ENCODE measurements at places on chromosomes 1 and 21. TPM values are rescaled to one million over a fixed set of nuclear protein-coding genes. Genes with fewer than 3 reads are reported as not detected.

- DNase-seq, result no peak
Observed at GRCh38 chr1:198318085-198318484, 161.3 kb downstream of the NEK7 start.

S100A4 gene
- 130 TPM for total RNA-seq

DNA sequence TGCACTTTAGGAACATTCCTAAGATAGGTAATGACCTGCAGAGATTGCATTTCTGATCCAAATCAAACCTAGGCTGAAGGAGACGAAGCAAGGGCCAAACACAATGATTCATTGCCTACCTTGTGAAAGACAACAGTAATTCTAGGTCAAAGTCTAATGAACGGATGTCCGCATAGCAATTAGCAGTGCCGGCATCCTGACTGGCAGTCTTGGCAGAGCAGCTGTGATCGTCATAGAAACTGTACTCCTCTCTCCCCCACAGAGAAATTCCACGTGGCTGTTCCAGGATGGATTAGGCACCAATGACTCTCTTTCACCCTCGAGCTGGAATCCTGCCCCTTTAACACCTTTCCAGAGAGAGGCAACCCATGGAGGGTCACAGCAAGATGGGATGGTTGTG is 28.9 kb upstream of the VAV3 start:
- DNase-seq, result no peak

PALMD gene
- total RNA-seq, result 114 TPM

DNA sequence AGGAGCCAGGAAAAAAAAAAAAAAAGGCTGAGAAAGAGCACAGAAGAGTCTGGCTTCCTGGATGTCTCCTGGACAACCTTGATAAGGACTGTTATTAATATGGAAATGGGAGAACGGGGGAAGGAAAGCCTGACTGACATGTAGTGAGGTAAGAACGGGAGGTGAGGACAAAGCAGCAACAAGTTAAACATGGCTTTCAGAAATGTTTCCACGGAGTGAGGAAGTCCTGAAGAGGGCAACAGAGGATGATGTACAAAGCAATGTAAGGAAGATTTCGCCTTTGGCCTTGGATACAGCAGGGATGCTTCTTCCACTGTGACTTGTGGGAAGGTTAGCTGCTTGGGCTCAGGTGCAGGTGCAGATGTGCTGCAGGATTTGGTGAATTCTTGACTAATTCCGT is 11.9 kb upstream of the NIBAN1 start:
- DNase-seq, result no peak

DNA sequence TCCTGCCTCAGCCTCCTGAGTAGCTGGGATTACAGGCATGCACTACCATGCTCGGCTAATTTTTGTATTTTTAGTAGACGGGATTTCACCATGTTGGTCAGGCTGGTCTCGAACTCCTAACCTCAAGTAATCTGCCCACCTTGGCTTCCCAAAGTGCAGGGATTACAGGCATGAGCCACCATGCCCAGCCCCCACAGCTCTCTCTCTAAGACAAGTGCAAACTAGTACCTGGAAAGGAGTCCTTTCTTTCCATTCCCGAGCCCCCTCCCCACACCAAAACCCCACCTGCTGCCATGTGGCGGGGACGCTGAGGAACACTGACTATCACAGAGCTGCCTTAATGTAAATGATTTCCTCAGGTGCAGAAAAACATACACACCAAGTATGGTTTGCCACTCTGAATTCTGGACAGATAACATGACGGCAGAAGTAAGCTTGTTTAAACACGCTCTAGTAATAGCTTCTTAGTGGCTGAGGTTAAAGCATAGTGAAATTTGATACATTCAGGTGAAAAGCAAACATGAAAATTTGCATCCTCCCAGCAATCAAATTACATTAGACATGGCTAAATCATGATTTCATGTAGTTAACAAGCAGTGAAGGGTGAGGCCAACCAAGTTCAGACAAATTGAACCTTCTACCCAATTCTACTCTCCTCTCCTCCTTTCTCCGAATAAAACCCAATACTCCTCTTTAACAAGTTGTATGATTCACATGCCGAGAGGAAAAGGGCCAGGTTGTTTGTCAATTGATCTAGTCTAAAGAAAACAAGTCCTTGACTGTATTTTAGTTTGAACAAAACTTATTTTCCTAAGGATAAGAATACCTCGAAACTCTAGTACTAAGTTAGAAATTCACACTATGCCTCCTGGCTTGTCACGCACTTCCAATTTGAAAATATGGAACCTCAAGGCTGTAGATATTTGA is 19.8 kb downstream of the ERRFI1 start:
- no peak for DNase-seq

GRCh38 chr1:183278739-183279591 is 92.9 kb downstream of the LAMC2 start:
- no peak for DNase-seq

DNA sequence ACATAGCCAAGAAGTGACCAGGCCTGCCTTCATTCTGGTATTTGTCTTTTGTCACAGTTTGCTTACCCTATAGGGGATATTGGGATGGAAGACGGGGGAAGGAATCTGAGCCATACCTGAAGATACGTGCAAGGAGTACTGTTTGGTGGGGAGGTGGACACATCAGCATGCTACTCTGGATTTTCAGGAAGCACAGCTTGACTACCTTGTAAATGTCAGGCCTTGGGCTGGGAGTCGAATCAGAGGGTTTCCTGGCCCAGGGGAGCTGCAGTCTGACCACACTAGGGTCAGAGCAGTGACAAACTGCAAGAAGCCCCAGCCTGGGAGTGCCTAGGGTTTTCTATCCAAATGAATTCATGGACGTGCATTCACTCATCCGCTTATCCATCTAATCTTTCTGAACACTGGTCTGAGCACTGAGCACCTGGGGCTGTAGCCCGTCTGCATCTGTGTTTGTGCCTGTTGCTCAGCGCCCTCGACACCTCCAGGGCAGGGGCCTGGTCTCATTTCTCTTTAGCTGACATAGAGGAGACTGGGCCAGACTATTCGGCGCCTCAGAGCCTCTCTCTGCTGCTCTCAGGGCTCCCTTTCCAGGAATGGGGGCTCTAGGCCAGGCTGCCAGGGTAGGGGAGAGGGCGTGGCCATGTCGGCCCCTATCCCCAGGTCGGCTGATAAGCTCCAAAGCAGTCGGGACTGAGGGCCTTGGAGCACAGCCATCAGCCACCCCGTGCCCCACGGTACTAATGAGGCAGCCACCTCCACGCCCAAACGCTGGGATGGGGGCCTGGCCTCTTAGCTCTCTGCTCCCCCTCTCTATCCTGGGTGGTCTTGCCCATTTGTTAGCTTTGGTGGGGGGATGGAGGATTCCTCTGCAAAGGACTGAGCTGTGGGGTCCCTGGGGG is 47.0 kb upstream of the SLC2A1 start:
- DNase-seq, result no peak

DNA sequence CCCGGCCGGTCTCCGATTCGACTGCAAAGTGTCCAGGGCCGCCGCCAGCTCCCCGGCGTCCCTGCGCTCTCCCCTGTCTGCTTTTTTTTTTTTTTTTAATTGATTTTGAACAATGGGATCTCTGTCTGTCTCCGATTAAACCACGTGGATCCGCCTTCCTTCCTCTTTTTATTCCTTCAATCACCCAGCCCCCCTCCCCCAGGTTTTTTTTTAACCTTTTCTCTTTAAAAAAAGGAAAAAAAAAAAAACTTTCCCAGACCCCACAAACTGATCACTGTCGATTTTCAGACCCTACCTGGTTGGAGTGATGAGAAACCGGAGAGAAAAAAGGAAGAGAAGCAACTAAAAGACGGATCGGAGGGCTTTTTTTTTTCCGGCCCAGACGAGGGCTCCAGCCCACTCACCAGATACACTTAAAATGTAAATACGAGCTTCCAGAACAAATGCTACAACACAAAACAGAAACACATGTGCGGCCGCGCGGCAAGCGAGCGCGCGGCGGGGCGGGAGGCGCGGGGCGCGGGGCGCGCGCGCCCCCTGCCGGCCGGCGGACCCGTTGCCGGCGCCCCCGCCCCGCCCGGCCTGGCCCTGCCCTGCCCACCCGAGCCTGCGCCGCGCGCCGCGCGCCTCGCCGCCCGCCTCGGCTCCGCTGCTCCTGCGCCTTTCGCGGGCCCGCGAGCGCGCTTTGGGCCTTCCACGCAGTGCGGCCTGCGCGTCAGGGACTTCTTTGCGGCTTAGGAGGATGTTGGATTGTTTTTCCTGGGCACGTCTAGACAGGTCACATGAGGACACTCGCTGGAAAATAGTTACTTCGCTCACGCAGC is at the start of gene RCC2:
Gene RCC2, minus strand, starts transcription at position 428 of the 824 bp plus-strand sequence. CDS start 1,163 bp downstream, outside the sequence.
- peak; percentile 82 for DNase-seq

TNFRSF4 gene
- total RNA-seq, result 2.1 TPM

S100A6 gene
- total RNA-seq, result 260 TPM

DNA sequence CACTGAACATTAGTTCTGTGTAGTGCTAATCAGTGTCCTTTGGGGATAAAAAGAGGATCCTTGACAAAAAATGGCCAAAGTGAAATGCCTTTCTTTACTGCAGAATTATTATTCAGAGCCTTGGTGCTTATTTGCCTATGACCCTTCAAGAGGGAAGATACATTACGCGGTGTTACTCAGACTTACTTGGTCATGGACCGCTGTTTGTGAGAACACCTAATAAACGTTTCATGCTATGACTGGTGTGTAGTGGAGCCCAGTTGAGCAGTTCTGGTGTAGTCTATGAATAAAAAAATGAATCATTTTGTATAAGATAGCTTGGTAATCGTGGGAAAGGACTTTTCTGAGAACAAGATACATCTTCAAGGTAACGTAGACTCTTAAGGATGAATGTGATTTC is 8.3 kb downstream of the NFYC start:
- DNase-seq, result no peak

DNA sequence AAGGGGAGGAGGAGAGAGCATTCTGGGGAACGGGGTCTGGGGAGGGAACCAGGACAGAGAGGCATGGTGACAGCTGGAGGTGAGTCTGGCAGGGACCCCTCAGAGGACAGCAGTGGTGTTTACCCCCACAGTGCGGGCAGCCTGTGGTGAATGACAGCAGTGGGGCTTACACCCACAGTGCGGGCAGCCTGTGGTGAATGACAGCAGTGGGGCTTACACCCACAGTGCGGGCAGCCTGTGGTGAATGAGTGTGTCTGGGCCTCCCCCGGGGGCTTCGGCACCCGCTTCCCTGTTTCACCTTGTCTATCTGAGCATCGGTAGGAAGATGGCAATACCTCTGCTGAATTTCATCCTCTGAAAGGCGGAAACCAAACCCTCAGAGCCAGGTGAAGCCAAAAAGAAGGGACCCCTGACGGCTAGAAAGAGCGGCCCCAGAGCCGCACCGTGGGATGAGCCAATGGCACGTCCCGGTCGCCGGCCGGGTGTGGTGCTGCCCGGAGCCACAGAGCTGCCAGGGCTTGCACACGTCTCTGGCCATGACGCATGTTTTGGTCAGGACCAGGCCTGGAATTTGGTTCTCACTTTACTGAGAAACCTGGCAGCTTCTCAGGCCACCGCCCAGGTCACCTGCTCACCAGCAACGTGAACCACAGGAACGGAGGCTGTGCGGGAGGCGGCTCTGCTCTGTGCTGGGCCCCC is 54.1 kb downstream of the SIK1 start:
- no peak for DNase-seq

GRCh38 chr1:153735090-153735420 is 7.2 kb downstream of the INTS3 start:
- no peak for DNase-seq

DNA sequence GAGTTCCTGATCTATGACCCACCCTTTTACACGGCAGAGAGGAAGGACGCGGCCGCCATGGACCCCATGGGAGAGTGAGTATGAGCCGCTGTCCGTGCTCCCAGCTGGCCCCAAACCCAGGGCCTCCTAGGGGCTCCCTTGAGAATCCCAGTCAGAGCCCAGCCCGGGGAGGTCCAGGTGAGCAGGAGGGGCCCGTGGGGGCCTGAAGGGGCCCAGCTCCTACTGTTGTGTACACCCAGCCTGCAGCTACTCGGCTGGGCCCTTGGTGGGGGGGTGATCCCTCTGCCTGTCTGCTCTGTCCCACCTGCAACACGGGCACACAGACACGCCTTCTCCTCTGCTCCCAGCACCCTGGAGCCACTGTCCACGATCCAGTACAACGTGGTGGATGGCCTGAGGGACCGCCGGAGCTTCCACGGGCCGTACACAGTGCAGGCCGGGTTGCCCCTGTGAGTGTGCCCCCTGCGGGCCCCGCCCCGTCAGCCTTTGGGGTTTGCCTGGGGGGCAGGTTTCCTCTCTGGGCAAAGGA is 28.6 kb upstream of the LRRC3 start:
- DNase-seq, result peak; percentile 34

DNA sequence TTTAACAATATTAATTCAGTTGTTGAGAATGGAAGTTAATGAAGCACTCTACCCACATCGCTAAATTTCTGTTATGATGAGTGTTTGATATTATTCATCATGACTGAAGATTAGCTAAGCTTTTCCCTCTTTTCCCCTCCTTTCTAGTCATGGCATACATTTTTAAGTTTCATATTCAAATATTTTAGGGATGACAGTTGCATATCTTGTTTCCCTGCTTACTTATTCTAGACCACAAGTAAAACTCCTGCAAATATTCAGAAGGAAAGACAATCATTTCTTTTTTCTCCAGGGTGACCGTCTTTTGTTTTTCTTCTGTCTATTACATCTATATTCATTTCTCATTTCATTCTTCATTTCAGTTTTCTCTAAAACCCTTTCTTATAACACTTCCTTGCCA is 906.0 kb downstream of the ADGRL2 start:
- no peak for DNase-seq

- no peak for DNase-seq
Observed at GRCh38 chr21:25515484-25516405, 91.5 kb downstream of the MRPL39 start.

DNA sequence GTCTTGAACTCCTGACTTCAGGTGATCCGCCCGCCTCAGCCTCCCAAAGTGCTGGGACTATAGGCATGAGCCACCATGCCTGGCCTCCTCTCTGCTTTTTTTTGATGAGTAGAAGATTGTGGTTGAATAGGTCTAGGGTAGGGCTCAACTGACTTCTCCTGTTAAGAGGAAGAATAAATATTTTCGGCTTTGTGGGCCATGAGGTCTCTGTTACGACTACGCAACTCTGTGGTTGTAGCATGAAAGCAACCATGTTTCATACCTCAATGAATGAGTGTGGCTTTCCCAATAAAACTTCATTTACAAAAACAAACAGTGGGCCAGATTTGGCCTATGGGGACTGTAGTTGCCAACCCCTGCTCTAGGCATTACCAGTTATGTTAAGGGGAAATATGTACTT is 67.8 kb downstream of the NID1 start:
- DNase-seq, result no peak

RGS1 gene
- total RNA-seq, result 0.65 TPM

Measured in Right ventricle myocardium superior (tissue), 1 donor.